ENCODE measurements at places on chromosomes 5 and 9.

DNA sequence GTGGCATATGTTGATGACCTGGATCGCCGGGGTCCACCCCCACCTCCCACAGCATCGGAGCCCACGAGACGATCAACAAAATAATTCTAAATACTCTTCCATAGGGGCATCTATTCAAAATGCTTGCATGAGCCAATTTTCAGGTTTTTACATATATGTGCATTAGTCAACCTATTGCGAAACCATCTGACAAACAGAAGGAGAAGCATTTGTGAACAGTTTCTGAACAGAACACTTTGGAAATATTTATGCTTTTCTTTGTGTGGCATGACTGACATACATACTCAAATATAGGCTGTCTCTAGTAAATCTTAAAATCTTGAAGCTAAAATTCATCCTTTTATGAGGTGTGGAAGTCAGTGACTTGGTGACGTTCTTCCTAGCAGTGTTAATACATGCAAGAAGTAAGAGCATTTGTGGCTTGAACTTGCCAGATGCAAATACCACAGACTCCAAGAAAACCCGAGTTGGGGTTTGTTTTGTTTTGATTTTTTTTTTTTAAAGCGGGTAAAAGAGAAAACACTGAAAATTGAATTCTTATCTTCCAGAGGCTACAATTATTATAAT lies 5.3 kb downstream of the GPR151 start:
- DNase-seq = no peak

DNA sequence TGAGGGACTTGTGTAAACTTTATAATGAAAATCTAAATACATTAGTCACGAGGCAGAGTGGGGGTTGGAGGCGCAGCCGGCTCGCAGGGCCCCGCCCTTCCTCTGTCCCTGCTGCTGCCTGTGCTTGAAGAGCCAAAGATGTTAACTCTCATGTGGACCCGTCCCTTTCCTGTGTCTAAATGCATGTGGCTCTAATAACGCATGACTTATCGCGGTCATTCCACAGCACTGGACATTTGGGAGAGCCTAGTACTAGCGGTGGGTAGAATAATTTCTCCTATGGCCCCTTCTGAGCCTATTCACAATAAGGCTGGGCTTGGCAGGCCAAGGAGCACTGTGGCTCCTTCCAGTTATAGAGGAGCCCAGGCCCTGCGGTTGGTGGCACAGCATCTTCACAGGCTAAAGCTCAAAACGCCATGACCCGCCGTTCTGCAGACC lies 82.3 kb upstream of the SIMC1 start:
- no peak for DNase-seq

GRCh38 chr9:128438343-128439109 lies 17.3 kb upstream of the ODF2 start:
- peak; percentile 87 for DNase-seq

DNA sequence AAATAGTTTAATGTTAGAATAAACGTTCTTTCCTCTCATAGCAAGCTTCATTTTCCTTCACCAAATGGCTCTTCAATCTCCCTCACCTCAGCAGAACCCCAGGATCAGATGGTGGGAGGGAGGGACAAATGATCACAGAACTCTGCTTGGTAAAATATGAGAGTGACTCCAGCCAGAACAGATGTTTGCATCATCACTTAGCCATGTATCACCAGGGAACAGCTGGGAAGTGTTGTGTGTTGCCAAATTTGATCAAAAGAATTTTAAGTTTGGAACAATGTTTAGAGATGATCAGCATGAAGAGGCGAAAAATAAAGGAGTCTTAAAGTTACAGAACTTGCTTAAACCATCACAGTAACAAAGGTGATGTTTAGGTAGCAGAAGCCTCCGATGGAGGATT lies 115.7 kb downstream of the FRMD3 start:
- no peak for DNase-seq

- no peak for DNase-seq
Observed at GRCh38 chr5:151694035-151694485, 7.3 kb upstream of the SPARC start.

DNA sequence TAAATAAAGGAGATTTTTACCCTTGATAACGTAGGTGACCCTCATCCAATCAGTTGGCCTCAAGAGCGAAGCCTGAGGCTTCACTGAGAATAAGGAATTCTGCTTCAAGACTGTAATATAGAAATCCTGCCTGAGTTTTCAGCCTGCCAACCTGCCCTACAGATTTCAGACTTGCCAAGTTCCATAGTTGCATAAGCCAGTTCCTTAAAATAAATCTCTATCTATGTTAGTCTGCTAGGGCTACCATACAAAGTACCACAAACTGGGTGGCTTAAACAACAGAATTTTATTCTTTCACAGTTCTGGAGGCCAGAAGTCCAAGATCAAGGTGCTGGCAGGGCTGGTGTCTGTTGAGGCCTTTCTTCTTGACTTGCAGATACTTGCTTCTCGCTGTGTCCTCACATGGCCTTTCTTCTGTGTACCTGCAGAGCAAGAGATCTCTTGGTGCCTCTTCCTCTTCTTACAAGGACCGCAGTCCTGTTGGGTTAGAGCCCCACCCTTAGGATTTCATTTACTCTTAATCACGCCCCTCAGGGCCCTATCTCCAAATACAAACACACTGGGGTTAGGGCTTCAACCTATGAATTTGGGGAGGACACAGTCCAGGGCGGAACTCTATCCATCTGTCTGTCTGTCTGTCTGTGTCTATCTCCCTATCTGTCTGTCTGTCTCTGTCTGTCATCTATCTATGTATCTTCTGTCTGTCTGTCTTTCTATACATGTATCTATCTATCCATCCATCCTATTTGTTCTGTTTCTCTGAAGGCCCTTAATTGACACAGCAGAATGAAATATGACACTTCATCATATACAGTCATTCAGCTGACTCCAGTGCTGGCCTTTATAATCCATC lies 17.0 kb upstream of the CMBL start:
- DNase-seq = no peak

DNA sequence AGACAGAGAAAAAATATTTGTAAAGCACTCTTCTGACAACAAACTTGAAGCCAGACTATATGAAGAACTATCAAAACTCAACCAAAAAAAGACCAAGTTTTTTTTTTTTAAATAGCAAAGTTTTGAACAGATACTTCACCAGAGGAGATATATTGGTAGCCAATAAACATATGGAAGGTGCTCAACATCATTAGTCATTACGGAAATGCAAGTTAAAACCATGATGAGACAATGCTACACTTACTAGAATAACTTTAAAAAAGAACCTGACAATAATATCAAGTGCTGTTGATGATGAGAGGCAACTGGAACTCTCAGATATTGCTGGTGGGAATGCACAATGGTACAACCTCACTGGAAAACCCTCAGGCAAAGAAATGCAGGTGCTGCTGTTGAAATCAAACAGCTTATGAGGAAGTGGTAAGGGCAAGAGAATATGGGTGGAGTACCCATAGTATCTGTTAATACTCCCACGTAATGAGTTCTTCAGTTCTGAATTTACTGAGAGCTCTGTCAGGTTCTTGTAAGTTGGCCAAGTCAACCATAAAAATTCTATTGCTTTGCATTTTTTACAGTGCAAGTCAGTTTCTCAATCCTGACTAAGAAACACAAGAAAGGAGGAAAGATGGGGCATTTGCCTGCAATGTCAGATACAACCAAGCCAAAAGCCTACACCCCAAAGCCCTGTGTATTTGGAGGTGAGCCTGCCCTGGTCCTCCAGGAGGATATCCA lies 87.3 kb upstream of the GNAQ start:
- no peak for DNase-seq

DNA sequence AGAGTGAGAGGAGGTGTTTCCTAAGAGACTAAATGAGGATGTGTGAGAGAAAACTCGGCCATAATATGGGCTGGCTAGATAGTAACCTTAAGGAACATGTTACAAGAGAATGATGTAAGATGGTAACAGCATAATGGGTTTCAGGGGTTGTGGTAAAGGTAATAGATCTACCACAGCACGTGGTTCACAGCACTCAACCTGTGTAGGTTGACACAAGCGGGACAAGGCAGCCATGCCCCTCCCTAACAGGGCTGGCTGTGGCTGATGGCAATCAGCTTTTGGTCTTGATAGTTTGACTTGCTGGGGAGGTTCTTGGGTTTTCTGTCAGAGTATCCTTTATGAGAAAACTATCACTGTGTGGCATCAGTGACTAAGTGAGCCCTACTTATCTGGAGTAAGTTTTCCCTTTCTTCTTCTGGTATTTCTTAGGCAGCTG lies 138.6 kb downstream of the TRIO start:
- DNase-seq = no peak

All from mucosa of gallbladder (tissue), 1 donor.